ENCODE measurements at places on chromosomes 7 and 10. TPM values are rescaled to one million over a fixed set of nuclear protein-coding genes. Genes with fewer than 3 reads are reported as not detected.

The TRIL gene
- total RNA-seq, result not detected

GRCh38 chr7:30771174-30771879 is at the start of gene MINDY4:
Gene MINDY4 (plus strand): TSS chr7:30771417. CDS start chr7:30771494, 77 bp downstream.
- peak; percentile 67 for DNase-seq

- DNase-seq, result no peak
Observed at GRCh38 chr10:122045212-122045611, 56.2 kb downstream of the TACC2 start.

DNA sequence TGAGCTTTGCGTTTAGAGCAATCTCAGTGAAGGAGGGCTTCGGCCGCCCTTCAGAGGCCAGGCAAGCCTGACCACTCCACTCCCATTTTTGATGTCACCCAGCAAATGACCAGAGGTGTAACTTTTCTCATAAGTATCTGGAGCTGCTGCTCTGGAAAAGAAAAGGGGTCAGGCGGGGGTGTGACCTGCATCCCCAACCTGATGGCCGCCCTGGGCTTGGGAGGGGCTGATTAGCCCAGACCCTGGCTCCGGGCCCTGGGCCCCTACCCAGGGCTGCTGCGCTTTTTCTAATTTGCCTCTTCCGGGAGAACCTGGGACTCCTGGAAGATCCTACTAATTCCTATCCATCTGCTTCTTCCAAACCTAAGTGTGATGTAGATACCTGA is 9.6 kb upstream of the EBF3 start:
- DNase-seq, result no peak
